ENCODE measurements at places on chromosomes 2 and 18. TPM values are rescaled to one million over a fixed set of nuclear protein-coding genes. Genes with fewer than 3 reads are reported as not detected.

The FHOD3 gene
- 1.3 TPM for total RNA-seq

The NEU4 gene
- 124 TPM for total RNA-seq

The PDCL3 gene
- 19.6 TPM for total RNA-seq

The SLC5A7 gene
- 0.36 TPM for total RNA-seq

The DSEL gene
- 2.2 TPM for total RNA-seq

The POTEC gene
- total RNA-seq = not detected

The IMP4 gene
- total RNA-seq = 60.7 TPM

The SNTG2 gene
- 2.0 TPM for total RNA-seq

The SEC11C gene
- total RNA-seq = 59.8 TPM

The CCDC74A gene
- total RNA-seq = 1.1 TPM

The AQP12A gene
- 4.0 TPM for total RNA-seq

The AQP4 gene
- 0.14 TPM for total RNA-seq

The HOXD3 gene
- 3.8 TPM for total RNA-seq

The CENPA gene
- 6.5 TPM for total RNA-seq

The GULP1 gene
- total RNA-seq = 9.6 TPM

The INSIG2 gene
- 12.7 TPM for total RNA-seq

The TOGARAM2 gene
- 0.17 TPM for total RNA-seq

The C1D gene
- 16.5 TPM for total RNA-seq

All from left colon (tissue), 2 donors.